ENCODE measurements at places on chromosomes 5 and 9. TPM values are rescaled to one million over a fixed set of nuclear protein-coding genes. Genes with fewer than 3 reads are reported as not detected.

DNA sequence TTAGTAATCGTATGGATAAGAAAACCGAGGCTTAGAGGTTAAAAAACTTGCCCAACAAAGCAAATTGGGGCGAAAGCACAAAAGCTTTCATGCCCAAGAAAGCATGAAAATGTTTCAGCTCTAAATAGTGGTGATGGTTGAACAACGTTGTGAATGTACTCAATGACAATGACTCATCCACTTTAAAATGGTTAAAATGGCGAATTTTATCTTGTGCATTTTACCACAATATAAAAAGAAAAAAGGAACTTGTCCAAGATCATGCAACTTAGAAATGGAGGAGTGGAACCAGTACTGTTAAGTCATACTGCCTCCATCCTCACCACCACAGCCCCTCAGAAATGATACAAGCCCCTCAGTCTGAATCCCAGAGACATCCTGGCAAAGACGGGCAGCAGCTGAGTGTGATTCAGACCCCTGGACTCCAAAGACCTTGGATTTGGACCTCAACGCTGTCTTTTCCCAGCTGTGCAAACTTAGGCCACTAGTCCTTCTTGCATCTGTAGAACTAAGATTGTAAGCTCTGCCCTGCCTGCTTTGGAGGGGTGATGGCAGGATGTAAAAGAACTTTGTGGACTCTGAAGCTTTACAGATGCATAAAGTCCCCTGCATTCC, 158.4 kb downstream of the GABBR2 start:
- DNase-seq = no peak

- DNase-seq = no peak
Measured at GRCh38 chr5:17167171-17167891, 50.1 kb upstream of the BASP1 start.

DNA sequence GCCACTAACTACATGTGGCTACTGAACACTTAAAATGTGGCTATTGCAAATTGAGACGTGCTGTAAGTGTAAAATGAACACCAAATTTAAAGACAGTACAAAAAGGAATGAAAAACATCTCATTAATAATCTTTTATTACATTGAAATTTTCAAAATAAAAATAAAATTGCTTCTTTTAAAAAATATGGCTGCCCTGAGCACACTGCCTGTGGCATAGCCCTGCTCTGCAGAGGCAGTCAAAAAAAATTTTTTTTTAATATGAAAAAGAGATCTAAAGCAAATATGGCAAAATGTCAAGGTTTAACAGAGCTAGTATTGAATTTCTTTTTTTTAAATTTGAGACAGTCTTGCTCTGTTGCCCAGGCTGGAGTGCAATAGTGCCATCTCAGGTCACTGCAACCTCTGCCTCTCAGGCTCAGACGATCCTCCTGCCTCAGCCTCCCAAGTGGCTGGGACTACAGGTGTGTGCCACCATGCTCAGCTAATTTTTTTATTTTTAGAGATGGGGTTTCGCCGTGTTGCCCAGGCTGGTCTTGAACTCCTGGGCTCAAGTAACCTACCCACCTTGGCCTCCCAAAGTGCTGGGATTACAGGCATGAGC, 25.6 kb downstream of the CARNMT1 start:
- no peak for DNase-seq

The CMYA5 gene
- 5.8 TPM for total RNA-seq

DNA sequence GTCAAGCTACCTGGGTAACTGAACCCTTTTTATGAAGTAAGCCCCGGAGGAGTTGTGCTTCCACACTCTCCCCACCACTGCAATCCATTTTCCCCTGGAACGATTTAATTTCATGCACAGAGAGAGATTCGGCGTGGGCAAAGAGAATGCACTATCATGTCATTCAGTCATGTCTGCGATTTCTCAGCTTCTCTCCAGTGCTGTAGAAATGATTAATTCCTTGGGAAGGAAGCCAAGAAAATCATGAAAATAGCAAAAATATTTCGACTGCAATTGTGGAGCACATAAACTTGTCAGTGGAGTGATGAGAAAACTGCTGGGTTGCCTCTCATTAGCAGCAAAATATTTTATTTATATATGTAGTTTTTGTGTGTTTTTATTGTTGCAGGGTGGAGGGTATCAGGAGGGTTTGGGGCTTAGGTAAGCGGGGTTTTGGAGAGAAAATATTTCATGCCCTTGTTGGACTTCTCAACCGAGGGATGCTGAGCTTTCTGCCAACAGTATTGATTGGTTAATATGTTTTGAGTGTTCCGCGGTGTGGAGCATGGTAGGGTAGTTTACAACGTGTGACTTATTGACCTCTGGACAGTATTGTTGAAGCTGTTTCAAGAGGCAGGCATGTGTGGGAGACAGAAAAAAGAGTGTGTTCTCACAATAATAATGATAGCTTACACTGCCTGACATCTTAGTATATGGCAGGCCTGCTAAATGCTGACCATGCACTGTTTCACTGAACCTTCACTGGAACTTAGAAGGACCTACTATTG, 69.3 kb downstream of the SGCD start:
- no peak for DNase-seq

DNA sequence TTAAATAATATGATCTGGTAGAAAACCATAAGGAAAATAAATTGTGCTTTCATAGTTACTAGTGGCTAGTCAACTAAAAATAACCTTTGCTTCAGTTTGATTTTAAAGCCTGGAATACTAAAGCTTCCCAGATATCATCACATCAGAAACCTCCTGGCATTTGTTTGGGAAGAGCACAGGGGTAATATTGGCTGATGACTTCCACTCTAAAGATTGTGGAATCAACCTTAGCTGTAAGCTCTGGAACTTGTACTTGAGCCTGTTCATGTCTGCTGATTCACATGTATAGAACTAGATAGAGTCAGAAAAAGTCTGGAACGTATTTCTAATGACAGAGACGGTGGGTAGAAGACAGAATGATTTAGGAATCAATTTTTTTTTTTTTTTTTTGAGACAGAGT, 345.0 kb downstream of the CWC27 start:
- DNase-seq = no peak

The LRRC26 gene
- total RNA-seq = not detected

- no peak for DNase-seq
Measured at GRCh38 chr9:114883709-114884108, 46.7 kb downstream of the TNFSF8 start.

GRCh38 chr5:154365823-154366222, 80.0 kb upstream of the SAP30L start:
- DNase-seq = no peak

The ADAMTS2 gene
- 27.5 TPM for total RNA-seq

- DNase-seq = peak; percentile 31
Measured at GRCh38 chr5:160787240-160787639, 64.8 kb downstream of the ATP10B start.

DNA sequence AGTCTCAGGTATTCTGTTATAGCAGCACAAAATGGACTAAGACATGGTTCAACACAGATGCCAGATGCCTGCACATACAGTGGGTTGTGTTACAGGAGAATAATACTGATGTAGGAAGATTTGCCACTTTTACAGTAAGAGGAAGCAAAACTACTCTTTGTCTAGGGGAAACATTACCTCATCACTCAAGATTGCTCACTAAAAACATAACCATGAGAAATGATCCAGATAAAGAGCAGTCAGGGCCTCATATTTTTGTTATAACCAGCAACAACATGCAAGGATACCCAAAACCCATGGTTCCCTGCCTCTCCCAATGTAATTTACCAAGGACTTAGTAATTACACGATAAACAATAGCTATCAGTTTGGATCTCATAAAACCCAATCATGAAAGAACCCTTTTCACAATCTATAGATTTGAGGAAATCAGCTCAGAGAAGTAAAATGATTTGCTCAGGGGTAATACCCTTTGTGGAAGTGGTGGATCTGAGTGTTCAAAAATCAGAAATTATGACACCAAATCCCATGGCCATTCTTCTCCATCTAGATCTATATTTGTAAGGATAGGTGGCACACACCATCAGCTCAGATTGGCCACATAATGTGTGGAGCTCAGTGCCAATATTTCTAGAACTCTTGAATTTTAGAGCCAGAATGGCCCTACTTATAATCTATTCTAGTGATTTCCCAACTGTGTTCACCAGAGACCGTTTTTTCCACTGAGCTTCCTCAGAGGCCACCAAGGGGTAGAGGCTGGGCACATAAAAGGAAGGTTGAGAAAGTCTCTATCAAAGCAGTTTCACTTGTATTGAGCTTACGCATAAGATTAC, 27.8 kb downstream of the DPYSL3 start:
- DNase-seq = no peak

GRCh38 chr9:137429546-137429890, 6.3 kb downstream of the NOXA1 start:
- DNase-seq = no peak

The OGN gene
- total RNA-seq = 5.3 TPM

The ARID3C gene
- not detected for total RNA-seq
